ENCODE measurements at places on chromosomes 5 and 9. TPM values are rescaled to one million over a fixed set of nuclear protein-coding genes. Genes with fewer than 3 reads are reported as not detected.

The LCN15 gene
- not detected for total RNA-seq

The UBLCP1 gene
- total RNA-seq: 25.1 TPM

The PCDHGC4 gene
- 1.5 TPM for total RNA-seq

The LECT2 gene
- not detected for total RNA-seq

The KIF24 gene
- total RNA-seq: 2.8 TPM

GRCh38 chr5:172871536-172871935, 37.5 kb downstream of the ERGIC1 start:
- DNase-seq: no peak

GRCh38 chr5:101539315-101539714, 636.2 kb upstream of the ST8SIA4 start:
- no peak for DNase-seq

- DNase-seq: no peak
Observed at GRCh38 chr9:4997196-4997595, 12.1 kb downstream of the JAK2 start.

DNA sequence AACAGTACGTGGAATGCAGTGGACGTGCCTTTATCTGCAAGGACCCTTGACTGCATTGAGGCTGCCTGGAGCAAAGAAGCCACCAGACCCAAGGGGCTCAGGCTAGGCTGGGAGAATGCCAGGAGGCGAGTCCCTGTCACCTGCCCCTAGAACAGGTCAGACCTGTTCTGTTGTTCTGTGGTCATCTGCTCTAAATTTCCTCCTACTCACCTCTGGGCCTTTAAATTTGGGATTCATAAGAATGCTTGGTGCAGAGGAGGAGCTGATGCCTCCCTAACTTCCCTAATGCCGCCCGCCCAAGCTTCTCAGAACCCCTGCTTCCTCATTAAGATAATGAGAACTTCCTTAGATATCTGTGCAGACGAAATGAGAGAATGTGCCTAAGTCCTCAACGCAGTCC, 32.0 kb downstream of the DAPK1 start:
- DNase-seq: no peak

DNA sequence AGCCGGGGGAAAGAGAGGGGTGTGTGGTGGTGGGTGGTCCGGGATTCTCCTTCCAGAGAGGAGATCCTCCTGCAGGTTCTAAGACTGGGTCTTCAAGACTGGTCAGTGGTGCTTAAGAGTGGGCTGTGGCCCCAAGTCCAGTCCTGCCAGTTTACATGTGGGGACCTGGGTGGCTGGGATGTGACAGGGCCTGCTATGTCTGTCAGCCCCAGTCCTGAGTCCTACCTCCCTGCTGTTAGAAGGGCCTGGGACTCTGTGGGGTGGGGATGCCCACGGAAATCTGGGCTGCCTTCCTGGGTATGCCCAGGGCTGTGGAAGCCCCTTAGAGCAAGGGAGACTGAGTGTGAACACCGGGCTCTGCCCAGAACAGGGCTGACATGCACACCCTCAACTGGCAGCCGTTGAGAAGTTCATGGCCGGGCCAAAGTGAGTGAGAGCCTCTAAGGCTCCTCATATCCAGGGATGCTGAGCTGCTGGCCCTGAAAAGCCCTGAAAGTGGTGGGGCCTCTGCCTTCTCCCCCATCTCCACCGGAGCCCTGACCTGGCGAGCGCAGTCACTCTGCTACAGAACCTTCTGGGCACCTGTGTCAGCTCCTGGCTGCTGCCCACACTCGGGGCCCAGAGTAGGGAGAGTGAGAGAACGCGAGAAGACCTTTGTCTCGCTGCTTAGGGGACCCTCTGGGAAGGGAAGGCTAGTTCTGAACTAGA, 1.7 kb downstream of the PHF2 start:
- DNase-seq: peak; percentile 35

- DNase-seq: no peak
Observed at GRCh38 chr9:121569266-121569648, 69.6 kb upstream of the GGTA1 start.

DNA sequence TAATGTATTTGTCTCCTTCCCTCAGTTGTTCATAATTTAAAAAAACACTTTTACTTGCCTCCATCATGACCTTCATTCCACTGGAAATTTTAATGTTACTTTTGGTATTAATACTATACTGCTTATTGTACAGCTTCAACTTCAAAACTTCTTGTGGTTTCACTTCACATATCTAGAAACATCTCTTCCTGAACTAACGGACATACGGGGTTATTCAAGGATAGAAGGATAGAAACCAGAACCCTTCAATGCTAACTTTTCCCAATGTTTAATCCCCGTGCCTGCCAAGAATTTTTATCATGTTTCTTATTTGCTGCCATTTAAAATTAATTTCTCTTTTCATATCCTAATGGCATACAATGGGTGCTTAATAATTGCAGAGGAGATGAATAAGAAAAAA, 36.3 kb upstream of the SETD9 start:
- no peak for DNase-seq

DNA sequence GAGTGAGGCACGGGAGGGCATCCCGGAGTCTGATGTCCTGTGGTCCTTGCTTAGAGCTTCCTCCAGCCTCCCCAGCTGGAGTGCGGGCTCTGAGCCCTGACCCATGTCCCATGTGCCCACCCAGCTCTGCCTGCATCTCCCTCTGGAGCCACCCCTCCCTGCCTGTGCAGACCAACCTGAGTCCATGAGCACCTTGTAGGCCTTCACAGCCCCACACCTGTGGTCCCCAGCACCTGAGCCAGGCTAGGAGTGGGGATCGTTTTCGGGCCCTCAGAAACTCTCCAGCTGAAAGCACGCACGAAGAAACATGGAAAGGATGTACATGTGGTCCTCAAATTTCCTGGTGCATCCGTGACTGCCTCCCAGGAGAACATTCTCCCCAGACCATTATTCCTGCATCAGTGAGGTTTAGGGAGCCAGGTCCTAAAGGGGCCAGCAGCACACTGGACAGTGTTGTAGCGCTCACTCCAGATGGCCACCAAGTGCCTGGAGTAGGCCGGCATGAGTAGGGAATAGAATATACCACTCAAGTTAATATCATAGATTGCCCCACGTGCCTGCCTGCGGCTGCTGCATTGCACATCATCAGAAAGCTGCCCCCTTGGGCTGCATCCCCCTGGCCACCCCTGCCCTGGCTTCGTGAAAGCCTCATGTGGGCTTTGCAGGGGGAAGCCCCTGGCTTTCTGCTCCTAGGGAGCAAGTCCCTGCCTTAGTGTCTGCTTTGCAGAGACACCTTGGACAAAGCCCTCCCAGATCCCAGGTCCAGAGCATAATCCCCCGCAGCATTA, 80.6 kb downstream of the WNK2 start:
- no peak for DNase-seq
